Stimulated activated CD4-positive, alpha-beta T cell treated with anti-CD3 and anti-CD28 coated beads, Interleukin-4, amount 100 ng/mL, for 24 hours (primary cell): ENCODE measurements at places on chromosomes 6 and 20.

DNA sequence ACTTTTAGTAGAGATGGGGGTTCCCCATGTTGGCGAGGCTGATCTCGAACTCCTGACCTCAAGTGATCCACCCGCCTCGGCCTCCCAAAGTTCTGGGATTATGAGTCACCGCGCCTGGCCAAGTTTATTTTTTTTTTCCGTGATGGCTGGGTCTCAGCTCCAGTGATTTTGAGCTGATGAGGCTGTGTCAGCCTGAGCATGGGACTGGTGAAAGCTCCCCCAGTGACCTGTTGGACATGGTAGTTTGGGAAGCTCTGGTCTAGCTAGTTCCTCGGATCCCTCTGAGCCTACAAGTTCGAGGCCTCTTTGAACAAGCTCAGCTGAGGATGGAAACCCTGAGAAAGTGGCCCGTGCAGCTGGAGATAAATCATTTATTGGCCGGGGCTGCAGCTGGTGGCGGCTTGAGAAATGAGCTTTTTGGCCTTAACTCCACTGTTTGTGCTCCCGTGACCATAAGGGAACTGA lies 126.8 kb downstream of the SNX5 start:
- no peak for DNase-seq

DNA sequence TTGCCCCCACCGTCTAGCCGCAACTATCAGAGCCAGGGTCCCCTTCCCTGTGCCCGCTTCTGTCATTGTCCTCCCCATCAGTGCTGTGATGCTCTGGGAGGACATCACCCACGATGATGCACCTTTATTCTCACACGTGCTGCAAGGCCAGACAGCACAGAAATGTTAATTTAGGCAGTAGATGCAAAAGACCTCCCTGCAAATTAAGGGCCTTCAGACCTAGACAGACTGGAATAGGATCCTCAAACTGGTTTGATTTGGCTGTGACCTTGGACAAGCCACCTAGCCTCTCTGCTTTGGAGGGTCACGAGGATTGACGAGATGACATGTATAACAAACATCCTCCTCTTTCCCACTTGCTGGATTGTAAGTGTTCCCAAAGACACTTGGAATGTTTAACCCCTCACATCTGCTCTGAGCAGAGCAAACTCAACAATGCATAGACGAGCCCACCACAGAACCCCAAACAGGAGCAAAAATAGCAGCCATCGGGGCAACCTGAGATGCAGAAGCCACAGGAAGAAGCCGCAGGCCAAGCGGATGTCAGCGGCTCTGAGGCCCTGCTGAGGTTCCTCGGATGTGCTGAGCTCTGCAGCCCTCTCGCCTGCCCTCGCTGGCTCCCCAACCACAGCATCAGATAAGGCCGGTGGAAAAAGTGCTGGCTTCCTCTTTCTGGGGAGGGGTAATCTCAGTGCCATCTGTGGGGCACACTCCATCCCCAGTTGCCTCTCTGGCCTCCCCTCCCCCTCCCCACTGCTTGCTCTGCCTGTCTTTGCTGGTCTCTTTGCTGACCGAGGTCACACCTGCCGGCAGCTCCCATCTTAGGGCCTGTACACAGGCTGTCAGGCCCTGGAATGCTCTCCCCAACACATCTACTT lies 35.3 kb downstream of the TOX2 start:
- peak; percentile 60 for DNase-seq

DNA sequence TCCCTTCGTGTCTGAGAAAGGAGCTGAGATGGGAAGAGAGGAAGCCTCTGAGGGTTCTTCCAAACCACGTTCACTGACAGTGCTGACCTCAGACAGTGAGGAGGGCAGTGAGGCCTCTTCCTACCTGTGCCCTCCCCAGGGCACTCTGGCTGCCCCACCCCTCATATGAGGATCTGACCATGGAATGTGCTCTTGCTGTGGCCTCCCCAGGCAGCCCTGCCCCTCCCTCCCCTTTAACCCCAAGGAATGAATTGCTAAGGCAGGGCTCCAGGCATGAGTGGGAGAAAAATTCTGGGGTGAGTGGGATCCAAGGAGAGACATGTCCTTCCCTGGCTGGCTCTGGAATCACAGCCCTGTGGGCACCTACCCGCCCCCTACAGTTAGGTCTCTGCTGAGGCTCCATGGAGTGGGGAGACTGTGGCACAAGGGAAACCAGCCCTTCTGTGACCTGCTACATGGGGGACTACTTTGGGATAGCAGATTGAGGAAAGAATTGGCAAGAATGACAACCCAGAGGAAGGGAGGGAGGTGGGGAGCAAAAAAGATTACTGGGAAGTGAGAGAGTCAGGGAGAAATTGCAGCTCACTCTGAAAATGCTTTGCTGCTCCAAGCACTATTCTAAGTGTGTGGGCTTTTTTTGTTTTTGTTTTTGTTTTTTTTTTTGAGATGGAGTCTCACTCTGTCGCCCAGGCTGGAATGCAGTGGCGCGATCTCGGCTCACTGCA lies 29.4 kb downstream of the TNXB start:
- DNase-seq: no peak

- DNase-seq: no peak
Observed at GRCh38 chr6:151620179-151620578, 126.4 kb downstream of the CCDC170 start.

DNA sequence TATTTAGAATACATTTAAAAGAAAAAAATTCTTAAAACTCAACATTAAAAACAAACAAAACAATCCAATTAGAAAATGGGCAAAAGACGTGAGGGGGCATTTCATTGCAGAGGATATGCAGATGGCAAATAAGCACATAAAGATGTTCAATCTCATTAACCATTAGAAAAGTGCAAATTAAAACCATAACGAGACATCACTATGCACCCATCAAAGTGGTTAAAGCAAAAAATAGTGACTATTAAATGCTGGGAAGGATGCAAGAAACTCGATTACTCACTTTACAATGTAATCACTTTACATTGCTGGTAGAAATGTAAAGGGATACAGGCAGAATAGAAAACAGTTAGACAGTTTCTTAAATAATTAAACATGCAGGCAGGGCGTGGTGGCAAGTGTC lies 59.0 kb downstream of the BCAS1 start:
- DNase-seq: no peak

GRCh38 chr6:56542364-56543331 lies 100.0 kb downstream of the DST start:
- DNase-seq: peak; percentile 70

GRCh38 chr20:4046311-4046924 lies 31.1 kb upstream of the RNF24 start:
- DNase-seq: no peak

DNA sequence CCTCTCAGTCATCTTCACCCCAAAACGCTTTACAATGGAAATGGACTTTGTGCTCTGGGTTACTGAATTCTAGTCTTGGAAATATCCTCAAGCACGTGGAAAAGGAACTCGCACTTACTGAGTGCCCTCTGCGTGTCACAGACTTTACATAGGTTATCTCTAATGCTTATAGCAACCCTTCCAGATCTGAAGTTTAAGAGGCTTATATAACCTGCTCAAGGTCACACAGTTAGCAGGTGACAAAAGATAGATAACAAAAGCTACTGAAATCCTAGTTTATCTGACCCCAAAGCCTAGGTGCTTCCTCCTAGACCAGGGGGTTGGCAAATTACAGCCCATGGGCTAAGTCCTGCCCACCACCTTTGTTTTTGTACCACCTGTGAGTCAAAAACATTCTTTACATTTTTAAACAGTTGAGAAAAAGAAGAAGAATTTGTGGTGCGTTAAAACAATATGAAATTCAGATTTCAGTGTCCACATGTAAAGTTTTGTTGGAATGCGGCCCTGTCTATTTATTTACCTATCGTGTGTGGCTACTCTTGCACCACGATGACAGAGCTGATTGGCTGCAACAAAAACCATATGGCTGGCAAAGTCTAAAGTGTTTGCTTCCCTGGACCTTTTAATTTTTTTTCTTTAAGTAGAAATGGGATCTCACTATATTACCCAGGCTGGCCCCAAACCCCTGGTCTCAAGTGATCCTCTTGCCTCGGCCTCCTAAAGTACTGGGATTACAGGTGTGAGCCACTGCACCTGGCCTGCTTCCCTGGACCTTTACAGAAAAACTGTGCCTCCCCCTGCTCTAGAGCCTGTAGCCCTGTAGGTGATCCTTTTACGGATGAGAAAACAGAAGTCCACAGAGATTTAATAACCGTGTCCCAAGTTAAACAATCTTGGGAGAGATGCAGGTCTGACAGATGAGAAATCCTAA lies 110.2 kb upstream of the RREB1 start:
- no peak for DNase-seq

DNA sequence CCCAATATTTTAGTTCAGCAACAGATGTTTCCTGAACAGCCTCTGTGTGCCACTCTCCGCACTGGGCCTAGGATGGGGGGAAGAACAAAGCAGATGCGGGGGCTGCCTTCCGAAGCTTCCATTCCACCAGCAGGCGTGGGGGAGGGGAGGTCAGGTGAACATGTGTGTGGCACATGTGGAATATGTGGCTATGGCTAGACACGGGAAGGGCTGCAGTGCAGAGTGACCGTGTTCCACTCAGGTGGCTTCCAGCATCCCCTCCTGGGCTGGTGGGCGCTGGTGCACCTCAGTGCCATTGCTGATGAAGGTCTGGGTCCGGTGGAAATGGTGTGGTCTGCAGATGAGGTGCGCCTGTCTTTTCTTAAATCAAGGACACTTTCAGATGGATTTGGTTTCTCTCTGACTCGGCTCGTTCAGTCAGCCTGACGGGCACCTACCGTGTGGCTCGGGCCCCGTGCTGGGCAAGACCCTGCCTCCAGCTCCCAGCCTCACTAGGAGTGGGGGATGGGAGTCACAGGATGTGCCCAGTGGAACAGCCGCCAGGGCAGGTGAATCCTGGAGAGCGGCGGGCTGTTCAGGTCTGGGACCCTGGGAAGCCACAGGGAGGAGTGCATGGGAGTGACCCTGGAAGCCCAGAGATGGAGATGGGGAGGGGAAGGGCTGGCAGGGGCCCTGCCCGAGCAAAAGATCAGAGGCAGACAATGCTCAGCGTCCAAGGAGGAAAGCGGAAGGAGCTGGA lies 111.0 kb downstream of the SYCP2 start:
- DNase-seq: no peak

- DNase-seq: no peak
Observed at GRCh38 chr6:149089510-149089909, 228.0 kb upstream of the TAB2 start.

DNA sequence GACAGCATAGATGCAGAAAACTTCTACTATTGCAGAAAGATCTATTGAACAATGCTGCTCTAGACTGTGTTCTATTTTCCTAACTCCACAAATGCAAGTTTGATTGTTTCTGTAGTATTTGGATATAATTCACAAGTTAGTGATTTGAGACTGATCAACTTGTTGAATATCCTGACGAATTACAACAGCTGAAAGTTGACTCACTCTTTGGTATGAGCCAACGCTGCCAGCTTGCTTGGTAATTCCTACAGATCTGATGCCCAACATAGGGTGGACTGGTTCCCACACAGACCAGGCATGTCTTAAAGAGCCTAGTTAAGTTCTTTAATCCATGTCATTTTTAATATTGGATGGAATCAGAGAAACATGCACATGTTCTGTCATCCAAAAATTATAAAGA lies 231.0 kb upstream of the RAB32 start:
- no peak for DNase-seq

DNA sequence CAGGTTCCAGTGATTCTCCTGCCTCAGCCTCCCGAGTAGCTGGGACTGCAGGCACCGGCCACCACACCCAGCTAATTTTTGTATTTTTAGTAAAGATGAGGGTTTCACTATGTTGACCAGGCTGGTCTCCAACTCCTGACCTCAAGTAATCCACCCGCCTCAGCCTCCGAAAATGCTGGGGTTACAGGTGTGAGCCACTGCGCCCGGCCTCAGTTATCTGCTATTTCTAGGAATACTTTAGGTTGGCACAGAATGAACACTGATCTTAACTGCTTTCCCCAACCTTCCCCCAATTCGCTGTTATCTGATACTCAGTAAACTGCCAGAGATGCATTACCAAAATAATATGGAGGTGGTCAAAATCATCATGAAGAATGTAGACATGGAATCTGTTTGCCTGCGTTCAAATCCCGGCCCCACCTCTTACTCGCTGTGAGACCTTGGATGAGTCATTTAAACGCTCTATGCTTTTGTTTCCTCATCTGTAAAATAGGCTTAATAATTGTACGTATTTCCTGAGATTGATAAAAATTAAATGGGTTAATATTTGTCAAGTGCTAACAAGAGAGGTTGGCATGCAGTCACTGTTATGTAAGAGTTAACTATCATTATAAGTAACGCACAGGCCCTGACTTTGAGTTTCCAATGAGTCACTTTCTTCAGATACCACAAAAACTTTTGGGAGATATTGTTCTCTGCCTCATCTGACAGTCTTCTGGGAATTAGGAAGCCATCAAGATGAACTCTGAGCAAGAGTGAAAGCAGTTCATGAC lies 44.5 kb upstream of the NCOA3 start:
- peak; percentile 54 for DNase-seq

GRCh38 chr6:120876424-120876823 lies 457.9 kb downstream of the TBC1D32 start:
- DNase-seq: no peak

DNA sequence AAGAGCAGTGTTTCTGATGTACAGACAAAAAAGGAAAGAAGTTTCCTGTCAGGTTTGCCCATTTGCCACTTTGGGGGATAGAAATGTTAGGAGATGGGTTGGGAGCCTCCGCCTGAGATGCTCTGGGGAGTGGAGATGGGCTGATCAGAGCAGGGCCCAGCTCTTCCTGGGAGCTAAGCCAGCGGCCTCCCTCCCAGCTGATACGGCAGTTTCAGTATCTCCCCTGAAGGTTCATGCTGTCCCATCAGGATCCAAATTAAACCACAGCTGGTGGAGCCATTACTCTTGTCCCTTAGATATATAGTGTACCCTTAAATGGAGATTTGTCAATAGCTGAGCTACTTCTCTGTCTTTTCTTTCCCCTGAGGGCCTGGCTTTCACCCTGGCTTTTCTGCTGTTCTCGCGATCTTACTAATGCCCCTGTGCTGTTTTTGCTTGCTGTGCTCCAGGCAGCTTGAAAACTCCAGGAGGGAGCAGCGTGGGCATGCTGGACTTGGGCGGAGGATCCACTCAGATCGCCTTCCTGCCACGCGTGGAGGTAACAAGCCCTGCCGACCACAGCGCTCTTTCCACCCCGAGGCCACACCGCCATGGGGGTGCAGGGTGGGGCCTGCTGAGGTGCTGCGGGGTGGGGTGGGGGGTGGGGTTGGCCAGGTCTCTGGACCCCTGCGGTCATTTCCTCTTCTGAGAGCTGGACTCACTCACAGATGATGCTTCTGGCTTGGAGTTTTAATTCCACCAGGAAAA lies 20.9 kb downstream of the ENTPD6 start:
- no peak for DNase-seq

- DNase-seq: peak; percentile 38
Observed at GRCh38 chr6:109441069-109441816, 719 bp downstream of the SMPD2 start.

- DNase-seq: no peak
Observed at GRCh38 chr6:54624216-54624615, 222.4 kb upstream of the FAM83B start.

GRCh38 chr6:167290786-167291622 lies at the start of gene UNC93A:
Gene UNC93A, plus strand, starts transcription at chr6:167291315. Its CDS starts 175 bp downstream, at chr6:167291490.
- no peak for DNase-seq

GRCh38 chr20:25389401-25389857 lies 1.2 kb downstream of the ABHD12 start:
- DNase-seq: no peak

- DNase-seq: no peak
Observed at GRCh38 chr20:57711311-57711712, 1.5 kb upstream of the PMEPA1 start.
